Cerebellar nuclear complex (tissue), 1 donor: ENCODE measurements at places on chromosomes 3 and 15.

- no peak for DNase-seq
Observed at GRCh38 chr3:66397745-66398144, 103.1 kb downstream of the LRIG1 start.

DNA sequence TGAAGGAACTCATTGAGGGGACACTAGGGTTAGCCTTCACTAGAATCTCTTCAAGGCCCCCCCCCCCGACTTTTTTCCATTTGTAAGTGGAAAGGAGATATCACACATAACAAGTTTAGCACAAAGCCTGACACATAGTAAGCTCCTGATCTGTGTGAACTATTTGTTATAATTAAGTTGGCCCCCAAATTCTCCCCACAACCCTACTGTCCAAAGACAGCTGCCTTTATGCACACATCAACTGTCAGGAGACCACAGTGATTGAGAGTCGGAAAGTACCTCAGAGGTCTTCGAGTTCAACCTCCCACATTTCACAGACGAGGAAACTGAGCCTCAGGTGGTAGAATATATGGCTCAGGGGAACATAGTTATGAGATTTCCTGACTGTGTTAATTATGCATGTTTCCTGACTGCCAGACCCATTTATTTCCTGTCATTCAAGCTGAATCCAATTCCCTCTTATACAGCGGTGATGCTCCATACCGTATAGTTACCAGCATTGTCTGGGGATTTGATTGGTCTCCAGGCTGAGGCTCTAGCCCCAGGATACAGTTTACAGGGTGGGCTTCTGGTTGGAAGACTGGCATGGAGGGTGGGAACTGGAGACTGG is 227.4 kb upstream of the CMC1 start:
- DNase-seq: no peak

DNA sequence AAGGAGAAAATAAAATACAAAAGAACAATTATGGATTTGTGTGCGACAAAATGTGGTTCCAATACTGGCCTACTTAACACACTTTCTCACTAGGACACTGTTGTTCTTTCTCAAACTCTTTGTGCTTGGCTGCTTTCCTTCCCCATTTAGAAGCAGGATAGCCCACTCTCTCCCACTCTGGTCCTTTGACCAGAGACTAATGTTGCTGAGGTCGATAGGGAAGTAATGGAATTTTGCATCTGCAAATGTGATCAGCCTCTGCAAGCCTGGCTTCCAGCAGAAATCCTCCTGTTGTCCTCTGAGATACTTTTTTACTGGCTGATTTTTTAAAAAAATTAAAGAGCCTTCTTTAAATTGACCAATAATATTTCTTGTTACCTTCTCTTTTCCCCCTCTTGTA is 71.0 kb downstream of the PPM1L start:
- no peak for DNase-seq

GRCh38 chr3:189789432-189789831 is 158.2 kb downstream of the TP63 start:
- no peak for DNase-seq

- DNase-seq: no peak
Observed at GRCh38 chr3:71956716-71957115, 171.8 kb upstream of the PROK2 start.

GRCh38 chr15:40927495-40927872 is 1.7 kb upstream of the DLL4 start:
- no peak for DNase-seq

DNA sequence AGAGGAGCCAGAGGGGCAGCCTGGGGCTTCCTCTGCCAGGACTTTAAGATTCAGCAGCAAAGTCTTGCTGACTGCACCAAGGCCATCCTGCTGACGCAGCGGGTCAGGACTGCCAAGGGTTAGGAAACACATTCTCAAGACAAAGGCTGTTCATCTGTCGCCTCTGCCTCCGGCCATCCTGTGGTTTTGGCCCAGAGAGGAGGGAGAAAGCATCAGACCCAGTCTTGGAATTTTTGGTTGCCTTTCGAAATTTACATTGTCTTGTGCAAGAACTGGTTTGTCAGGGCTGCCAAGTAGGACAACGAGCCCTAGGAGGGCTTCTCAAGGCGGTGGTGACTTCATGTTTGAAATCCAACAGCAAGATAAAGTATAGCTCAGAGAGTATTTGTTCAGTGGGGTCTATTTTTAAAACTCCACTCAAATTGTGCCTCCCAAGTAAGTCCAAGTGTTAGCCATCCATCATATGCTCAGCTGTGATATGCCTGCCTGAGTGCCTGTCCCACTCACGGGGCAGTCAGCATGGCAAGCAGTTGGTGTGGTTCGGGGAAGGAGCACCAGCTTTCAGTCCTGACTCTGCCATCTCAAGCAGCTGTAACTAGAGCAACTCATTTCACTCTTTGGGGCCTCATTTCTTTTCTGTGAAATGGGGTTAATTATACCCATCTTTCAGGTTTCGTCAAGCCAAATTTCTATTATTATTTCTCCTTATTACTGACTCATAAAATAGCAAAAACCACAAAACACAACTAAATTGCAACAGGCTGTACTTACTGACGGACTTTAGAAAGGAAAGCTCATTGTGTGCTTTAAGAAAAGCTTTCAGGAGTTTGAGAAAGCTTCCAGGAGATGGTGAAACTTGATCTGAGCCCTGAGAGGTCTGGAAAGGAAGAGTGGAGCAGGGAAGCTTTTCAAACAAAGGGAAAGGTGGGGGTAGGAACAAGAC is 42.4 kb upstream of the RHO start:
- no peak for DNase-seq

GRCh38 chr15:28178727-28179126 is 79.6 kb upstream of the OCA2 start:
- DNase-seq: no peak

- no peak for DNase-seq
Observed at GRCh38 chr3:20604659-20605058, 418.7 kb upstream of the SGO1 start.

DNA sequence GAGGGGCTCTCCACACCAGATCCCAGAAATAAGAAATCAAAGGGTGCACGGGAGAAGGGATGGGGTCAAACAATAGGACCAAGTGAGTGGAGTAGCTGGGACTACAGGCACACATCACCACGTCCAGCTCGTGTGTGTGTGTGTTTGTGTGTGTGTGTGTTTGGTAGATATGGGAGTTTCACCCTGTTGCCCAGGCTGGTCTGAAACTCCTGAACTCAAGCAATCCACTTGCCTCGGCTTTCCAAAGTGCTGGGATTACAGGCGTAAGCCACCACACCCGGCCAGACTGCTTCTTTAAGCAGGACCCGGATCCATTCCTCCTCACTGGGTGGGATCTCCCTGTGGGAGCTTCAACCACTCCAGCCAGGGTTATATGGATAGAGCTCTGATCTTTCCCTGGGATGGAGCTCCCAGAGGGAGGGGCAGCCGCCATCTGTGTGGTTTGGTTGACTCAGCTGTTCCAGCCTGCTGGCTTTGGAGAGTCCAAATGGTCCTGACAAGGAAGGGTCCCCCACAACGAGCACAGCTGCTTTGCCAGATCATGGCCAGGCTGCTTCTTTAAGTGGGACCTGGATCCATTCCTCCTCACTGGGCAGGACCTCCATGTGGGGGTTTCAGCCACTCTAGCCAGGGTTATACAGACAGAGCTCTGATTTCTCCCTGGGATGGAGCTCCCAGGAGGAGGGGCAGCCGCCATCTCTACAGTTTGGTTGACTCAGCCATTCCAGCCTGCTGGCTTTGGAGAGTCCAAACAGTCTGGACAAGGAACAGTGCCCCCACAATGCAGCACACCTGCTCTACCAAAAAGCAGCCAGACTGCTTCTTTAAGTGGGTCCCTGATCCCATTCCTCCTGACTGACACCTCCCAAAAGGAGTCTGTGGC is 9.1 kb upstream of the AVEN start:
- DNase-seq: no peak

DNA sequence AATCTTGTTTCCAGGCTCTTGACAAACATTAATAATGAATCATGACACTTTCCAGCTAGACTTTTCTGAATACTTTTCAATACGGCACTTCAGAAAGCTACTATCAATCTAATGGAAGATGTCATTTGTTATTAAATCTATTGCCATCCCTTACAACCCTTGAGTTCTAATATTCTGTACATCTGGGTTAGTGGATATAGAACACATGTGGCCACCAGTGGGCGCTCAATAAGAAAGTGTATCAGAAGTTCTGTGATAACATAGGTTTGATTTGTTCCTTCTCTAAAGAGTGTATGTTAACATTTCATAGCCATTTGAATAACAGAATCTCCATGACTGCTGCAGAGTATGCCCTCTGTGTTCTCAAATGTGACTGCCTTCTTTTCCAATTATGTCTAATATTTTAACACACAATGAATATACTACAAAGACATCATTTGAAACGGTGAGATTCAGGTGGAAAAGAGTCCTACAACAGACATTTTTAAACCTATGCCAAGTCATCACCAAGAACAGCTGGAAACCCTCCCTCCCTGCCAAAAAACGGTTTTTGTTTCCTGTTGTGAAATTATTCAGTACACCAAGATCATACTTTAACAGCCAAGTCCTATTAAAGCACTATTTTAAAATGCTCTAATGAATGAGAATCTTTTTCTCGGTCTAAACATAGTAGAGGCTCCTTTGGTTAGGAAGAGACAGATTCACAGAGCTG is 22.2 kb downstream of the ALDH1A2 start:
- no peak for DNase-seq

DNA sequence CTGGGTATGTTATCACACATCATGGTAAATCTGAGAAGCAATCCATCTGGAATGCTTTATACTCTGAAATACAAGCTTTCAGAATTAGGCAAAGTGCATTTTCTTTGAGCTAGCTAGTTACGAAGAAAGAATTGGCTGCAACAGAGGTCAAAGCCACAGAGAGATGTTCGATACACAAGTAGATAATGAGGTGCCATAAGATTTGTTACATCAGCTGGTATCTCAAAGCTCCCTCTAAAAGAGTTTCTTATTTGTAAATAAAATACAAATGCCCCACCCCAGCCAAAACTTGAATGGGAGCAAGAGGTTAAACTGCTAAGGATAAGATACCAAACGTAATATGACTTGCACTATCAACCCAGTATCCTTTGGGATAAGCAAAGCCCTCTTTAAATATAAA is 84.0 kb upstream of the SLCO3A1 start:
- DNase-seq: no peak

DNA sequence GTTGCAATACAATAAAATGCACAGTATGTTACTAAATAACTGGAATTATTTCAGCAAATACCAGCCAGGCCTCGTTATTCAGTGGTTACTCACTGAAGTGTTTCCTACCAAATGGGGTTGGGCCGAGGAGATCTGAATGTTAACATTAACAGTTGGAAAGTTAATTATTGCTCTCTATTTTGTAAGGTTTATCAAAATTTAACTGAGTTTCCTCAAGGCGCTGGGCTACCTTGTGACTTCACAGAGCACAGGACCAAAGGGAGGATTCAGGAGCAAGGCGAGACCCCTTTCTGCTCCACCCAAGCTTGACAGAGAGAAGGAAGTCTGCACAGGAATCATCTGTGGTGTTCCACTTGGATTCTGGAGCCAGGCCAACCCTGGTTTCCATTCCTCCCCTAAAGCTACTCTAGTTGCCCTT is 21.6 kb downstream of the ADAMTS9 start:
- no peak for DNase-seq

DNA sequence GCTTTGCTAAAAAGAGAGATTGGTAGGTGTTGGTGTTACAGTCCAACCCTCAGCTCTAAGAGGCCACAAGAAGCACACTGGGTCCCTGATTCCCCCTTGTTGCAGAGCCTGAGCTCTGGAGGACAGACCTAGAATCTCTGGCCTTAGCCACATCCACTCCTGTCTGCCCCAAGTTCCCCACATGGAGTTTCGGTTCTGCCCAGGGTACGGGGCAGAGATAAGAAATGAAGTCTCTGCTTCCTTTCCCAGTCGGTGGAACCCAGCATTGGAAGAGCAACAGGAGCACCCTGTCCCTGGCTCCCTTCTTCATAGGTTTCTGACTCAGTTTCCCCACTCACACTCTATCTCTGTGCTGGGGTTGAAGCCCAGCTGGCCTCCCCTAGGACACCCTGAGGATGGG is 13.2 kb downstream of the PRR23E start:
- DNase-seq: no peak

GRCh38 chr3:64853456-64853855 is 165.7 kb upstream of the ADAMTS9 start:
- no peak for DNase-seq

DNA sequence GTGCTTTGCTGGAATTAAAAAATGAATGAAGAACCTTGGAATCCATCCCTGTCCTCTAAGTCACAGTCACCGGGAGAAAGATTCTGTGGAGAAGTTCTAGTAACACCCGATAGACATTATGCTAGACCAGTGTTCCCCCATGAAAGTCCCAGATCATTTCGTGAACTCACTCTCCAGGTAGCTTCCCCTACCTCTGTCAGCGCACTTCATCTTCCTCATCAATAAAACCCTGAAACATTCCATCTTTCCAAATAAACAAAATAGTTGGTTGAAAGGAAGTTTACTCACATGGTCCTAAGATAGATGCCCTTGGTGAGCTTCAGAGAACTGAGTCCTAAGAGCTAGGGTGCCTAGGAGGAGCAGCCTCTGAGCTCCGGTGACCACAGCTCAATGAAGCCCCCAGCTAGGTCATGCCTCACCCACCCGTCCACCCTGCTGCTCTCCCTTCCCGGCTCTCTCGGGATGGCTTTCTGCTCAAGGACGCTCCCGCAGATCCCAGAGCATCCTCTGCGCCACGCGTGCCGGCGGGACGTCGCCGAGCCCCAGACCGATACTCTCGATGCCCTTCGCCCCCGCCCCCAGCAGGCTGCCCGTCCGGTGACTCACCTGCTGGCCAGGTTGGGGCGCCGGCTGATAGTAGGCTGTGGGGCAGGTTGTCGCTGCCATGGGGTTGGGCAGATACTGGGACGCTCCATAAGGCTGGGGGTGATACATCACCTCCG is 776 bp downstream of the VGLL3 start:
- DNase-seq: no peak

DNA sequence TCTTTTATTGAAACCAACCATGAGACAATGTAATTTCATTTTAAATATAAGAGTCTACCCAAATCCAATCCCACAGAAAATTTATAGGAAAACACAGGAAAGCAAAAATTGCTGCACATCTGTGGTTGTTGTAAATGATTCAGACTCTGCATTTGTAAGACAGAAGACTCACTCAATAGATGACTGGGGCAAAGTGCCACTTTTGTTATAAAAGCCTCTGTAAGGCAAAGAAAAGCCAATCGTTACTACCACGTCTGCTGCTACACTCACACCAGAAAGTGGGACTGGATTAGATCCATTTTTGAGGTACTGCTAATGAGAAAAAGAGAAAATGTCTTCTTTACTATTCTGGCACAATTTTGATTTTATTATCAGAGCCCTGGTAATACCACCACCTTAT is 74.9 kb downstream of the SEMA6D start:
- no peak for DNase-seq

GRCh38 chr3:64900617-64901521 is 213.1 kb upstream of the ADAMTS9 start:
- DNase-seq: no peak

- no peak for DNase-seq
Observed at GRCh38 chr3:168539909-168540308, 444.2 kb upstream of the GOLIM4 start.

DNA sequence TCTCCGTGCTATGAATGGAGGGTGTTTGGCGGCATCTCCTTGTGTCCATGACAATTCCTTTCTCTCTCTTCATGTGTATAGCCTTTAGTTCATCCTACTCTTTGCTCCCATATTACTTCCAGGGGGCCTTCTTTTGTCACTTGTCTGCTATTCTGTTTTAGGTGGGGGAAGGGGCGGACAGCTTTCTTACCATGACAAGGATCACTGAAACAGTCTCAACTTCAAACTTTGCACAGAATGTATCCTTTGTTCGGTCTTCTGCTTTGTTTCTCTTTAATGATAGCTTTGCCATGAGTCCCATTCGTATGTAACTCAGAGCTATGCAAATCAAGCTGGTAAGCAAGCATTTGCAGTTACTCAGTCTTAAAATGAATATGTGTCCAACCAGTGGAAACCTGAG is 294.2 kb downstream of the TIGIT start:
- no peak for DNase-seq
